ENCODE measurements at places on chromosomes 3 and 15. TPM values are rescaled to one million over a fixed set of nuclear protein-coding genes. Genes with fewer than 3 reads are reported as not detected.

- no peak overlapping the region for H3K4me3 ChIP-seq
- no peaks in the 10 kb centered on the region for H3K36me3 ChIP-seq
- peaks cover 21% of the 10 kb centered on the region for H3K4me1 ChIP-seq
- H3K27me3 ChIP-seq = no peaks in the 10 kb centered on the region
- H3K27ac ChIP-seq = no peak overlapping the region
- DNase-seq = peak; percentile 96
Measured at GRCh38 chr3:159798951-159799350, 189.7 kb upstream of the IL12A start.

DNA sequence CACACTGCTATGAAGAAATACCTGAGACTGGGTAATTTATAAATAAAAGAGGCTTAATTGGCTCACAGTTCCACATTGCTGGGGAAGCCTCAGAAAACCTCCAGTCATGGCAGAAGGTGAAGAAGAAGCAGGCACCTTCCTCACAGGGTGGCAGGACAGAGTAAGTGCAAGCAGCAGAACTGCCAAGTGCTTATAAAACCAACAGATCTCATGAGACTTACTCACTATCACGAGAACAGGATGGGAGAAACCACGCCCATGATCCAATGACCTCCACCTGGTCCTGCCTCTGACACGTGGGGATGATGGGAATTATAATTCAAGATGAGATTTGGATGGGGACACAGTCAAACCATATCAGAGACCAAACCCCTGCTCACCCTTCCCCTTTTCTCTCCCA lies 75.0 kb downstream of the TRIM69 start:
- no peaks in the 10 kb centered on the region for H3K36me3 ChIP-seq
- H3K4me3 ChIP-seq = no peak overlapping the region
- no peaks in the 10 kb centered on the region for H3K4me1 ChIP-seq
- peaks cover 5% of the 10 kb centered on the region for H3K27me3 ChIP-seq
- no peak for DNase-seq

GRCh38 chr15:44029003-44029402 lies 166.1 kb downstream of the FRMD5 start:
- no peak overlapping the region for H3K4me3 ChIP-seq
- peaks cover 15% of the 10 kb centered on the region for H3K4me1 ChIP-seq
- no peak overlapping the region for H3K27ac ChIP-seq

DNA sequence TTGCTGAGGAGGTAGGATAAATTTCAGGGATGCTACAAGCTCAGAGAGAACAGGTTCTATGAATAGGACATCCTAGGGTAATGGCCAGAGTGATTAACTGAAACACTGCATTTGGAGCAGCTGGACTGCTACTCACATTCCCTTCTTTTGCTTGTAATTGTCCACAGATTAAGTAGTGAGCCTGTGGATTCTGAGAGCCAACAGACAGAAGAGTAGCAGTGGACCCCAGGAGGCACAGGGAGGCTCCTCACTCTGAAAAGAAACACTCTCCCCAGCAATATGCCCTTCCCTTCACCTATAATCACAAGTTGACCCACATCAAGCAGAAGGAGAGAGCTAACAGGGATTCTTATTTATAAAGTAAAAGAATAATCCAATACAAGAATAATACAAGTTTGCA lies 10.6 kb upstream of the RFX7 start:
- peaks cover 5% of the 10 kb centered on the region for H3K27me3 ChIP-seq
- H3K4me3 ChIP-seq = no peak overlapping the region
- no peak overlapping the region for H3K27ac ChIP-seq
- DNase-seq = no peak
- no peaks in the 10 kb centered on the region for H3K4me1 ChIP-seq

DNA sequence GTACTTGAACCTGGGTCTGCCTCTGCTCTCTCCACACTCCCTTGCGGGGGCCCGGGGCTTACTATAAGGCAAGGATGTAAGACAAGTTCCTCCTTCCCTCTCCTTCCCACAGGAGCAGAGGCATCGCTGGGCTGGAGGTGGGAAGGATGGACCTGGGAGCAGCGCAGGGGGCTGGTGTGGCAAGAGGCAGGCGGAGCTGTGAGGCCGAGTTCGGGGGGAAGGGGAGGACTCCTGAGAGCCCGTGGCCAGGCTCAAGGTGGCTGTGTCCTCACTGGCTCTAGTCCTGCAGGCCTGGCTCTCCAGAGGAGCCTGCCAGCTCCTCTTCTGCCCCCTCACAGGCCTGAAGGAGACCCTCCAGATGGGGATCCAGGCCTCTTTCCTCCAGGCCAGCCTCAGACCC lies 1.0 kb upstream of the NR2E3 start:
- no peak for DNase-seq
- H3K36me3 ChIP-seq = no peaks in the 10 kb centered on the region
- no peaks in the 10 kb centered on the region for H3K27me3 ChIP-seq
- H3K4me3 ChIP-seq = no peak overlapping the region
- H3K27ac ChIP-seq = no peak overlapping the region

DNA sequence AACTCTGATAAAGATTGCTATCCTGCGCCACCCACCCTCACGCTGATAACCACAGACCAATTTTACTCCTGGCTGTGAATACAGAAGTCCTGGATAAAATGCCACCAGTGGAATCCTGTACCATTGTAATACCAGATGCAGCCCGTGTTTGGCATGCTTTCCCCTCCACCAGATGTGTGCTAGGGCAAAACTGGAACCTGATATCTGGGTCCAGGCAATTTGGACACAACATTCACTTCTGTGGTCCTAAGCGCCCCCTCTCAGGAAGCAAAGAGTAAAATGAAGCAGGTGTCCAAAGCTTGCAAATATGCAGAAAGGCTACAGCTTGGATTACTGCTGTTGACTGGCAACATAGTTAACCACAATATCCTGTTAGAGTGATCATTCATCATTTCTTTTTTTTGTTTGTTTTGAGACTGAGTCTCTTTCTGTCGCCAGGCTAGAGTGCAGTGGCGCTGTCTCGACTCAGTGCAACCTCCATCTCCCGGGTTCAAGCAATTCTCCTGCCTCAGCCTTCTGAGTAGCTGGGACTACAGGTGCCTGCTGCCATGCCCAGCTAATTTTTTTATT lies 32.8 kb downstream of the LOXL1 start:
- H3K36me3 ChIP-seq = no peaks in the 10 kb centered on the region
- no peak overlapping the region for H3K4me3 ChIP-seq
- no peaks in the 10 kb centered on the region for H3K27me3 ChIP-seq
- H3K4me1 ChIP-seq = peaks cover 20% of the 10 kb centered on the region

- DNase-seq = no peak
- H3K4me3 ChIP-seq = no peak overlapping the region
- no peaks in the 10 kb centered on the region for H3K36me3 ChIP-seq
Measured at GRCh38 chr3:169657351-169658124, 6.0 kb downstream of the MECOM start.

GRCh38 chr3:170002231-170002630 lies 35.6 kb upstream of the GPR160 start:
- no peak overlapping the region for H3K4me3 ChIP-seq
- H3K27ac ChIP-seq = no peak overlapping the region
- H3K36me3 ChIP-seq = no peaks in the 10 kb centered on the region

- no peak overlapping the region for H3K4me3 ChIP-seq
- no peak for DNase-seq
- H3K36me3 ChIP-seq = no peaks in the 10 kb centered on the region
- H3K4me1 ChIP-seq = no peaks in the 10 kb centered on the region
- no peak overlapping the region for H3K27ac ChIP-seq
- no peaks in the 10 kb centered on the region for H3K27me3 ChIP-seq
Measured at GRCh38 chr3:17655743-17656142, 86.7 kb downstream of the TBC1D5 start.

DNA sequence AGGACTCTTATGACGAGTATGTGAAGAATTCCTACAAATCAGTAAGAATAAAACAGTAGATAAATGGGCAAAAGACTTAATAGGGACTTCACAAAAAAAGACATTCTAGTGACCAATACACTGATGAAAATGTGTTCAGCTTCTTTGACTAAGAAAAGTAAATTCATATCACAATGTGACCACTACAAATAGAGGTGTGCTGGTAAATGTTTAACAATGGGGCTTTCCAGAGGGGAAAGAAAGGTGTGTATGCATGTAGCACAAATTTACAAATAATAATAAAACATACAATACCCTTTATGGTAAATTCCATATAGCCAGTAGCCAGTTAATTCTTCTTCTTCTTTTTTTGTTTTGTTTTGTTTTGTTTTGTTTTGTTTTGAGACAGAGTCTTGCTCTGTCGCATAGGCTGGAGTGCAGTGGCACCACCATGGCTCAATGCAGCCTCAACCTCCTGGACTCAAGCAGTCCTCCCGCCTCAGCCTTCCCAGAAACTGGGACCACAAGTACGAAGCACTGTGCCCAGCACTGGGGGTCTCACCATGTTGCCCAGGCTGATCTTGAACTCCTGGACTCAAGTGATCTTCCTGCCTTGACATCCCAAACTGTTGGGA lies 17.5 kb upstream of the NMD3 start:
- H3K4me3 ChIP-seq = no peak overlapping the region
- H3K36me3 ChIP-seq = no peaks in the 10 kb centered on the region
- no peak for DNase-seq

- H3K27ac ChIP-seq = no peak overlapping the region
- H3K27me3 ChIP-seq = no peaks in the 10 kb centered on the region
- H3K4me1 ChIP-seq = no peaks in the 10 kb centered on the region
- no peaks in the 10 kb centered on the region for H3K36me3 ChIP-seq
Measured at GRCh38 chr3:189790658-189791057, 159.5 kb downstream of the TP63 start.

DNA sequence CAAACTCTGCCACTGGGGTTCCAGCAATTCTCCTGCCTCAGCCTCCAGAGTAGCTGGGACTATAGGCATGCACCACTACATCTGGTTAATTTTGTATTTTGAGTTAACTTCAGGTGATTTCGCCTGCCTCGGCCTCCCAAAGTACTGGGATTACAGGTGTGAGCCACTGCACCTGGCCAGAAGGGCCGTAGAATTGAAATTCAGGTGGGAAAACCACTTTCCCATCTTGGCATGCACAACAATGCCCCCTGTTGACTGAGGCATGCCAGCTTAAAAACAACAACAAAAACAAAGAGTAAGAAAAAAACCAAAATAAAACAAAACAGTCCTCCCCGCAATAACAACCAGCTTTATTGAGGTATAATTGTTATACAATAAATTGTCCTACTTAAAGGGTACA lies 32.6 kb upstream of the RAB11A start:
- H3K27me3 ChIP-seq = no peaks in the 10 kb centered on the region
- H3K4me1 ChIP-seq = peaks cover 6% of the 10 kb centered on the region
- DNase-seq = no peak
- H3K27ac ChIP-seq = no peak overlapping the region

- H3K4me1 ChIP-seq = no peaks in the 10 kb centered on the region
- H3K27me3 ChIP-seq = no peaks in the 10 kb centered on the region
- H3K27ac ChIP-seq = no peak overlapping the region
- peak; percentile 57 for DNase-seq
- no peaks in the 10 kb centered on the region for H3K36me3 ChIP-seq
Measured at GRCh38 chr3:27114684-27115083, 254.5 kb downstream of the NEK10 start.

GRCh38 chr3:187838016-187838540 lies 92.8 kb upstream of the BCL6 start:
- DNase-seq = no peak
- H3K4me3 ChIP-seq = no peak overlapping the region
- no peaks in the 10 kb centered on the region for H3K36me3 ChIP-seq
- H3K27me3 ChIP-seq = no peaks in the 10 kb centered on the region

GRCh38 chr3:140850210-140850955 lies 91.3 kb upstream of the SLC25A36 start:
- peak; percentile 39 for DNase-seq
- H3K4me1 ChIP-seq = no peaks in the 10 kb centered on the region
- no peak overlapping the region for H3K27ac ChIP-seq
- H3K4me3 ChIP-seq = no peak overlapping the region
- H3K27me3 ChIP-seq = no peaks in the 10 kb centered on the region

DNA sequence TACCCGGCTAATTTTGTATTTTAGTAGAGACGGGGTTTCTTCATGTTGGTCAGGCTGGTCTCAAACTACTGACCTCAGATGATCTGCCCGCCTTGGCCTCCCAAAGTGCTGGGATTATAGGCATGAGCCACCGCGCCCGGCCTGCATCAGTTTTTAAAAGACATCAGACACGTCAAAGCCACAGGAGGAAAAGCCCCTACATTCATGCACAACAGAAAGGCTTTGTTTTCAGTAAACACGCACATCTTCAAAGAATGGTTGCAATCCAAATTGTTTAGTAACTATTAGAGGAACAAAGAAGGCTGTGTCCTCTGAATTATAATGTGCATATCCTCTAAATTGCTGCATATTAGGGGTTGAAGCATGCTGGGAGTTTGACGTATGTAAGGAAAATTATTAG lies 53.3 kb downstream of the BTD start:
- H3K36me3 ChIP-seq = no peaks in the 10 kb centered on the region
- no peaks in the 10 kb centered on the region for H3K4me1 ChIP-seq
- DNase-seq = no peak
- no peak overlapping the region for H3K4me3 ChIP-seq
- no peaks in the 10 kb centered on the region for H3K27me3 ChIP-seq

GRCh38 chr3:161395115-161396012 lies 24.0 kb upstream of the SPTSSB start:
- DNase-seq = no peak
- no peak overlapping the region for H3K27ac ChIP-seq
- H3K27me3 ChIP-seq = no peaks in the 10 kb centered on the region
- no peaks in the 10 kb centered on the region for H3K36me3 ChIP-seq

- H3K27ac ChIP-seq = no peak overlapping the region
- H3K27me3 ChIP-seq = no peaks in the 10 kb centered on the region
- H3K4me1 ChIP-seq = peaks cover 3% of the 10 kb centered on the region
Measured at GRCh38 chr3:114078126-114078525, 21.6 kb downstream of the QTRT2 start.

DNA sequence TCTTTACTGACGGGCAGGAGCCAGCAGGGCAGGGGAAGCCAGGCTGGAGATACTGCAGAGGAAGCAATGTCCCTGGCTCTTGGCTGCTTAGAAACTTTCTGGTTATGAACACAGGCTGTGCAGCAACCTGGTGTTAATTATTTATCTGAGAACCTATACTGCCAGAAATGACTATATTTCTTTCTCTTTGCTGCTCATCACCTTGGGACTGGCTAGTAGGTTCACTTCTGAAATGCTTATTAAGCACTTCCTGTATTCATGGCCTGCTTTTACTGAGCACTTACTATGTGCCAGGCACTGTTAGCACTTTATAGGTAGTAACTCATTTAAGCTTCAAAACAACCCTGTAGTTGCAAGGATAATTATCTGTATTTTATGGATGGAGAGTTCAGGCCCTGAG lies 57.6 kb downstream of the RAB11A start:
- DNase-seq = no peak
- H3K36me3 ChIP-seq = no peaks in the 10 kb centered on the region
- H3K4me3 ChIP-seq = no peak overlapping the region
- H3K27ac ChIP-seq = no peak overlapping the region
- no peaks in the 10 kb centered on the region for H3K27me3 ChIP-seq
- H3K4me1 ChIP-seq = no peaks in the 10 kb centered on the region

The CPNE9 gene
- total RNA-seq = not detected

The NLGN1 gene
- total RNA-seq = 2.1 TPM

The EXD1 gene
- 0.17 TPM for total RNA-seq

The INSYN1 gene
- total RNA-seq = 1.3 TPM

The GOLGA6L6 gene
- not detected for total RNA-seq

The IL17RC gene
- total RNA-seq = 21.3 TPM

The CHL1 gene
- total RNA-seq = 2.1 TPM

The PLCH1 gene
- under 0.01 TPM for total RNA-seq

The B3GNT5 gene
- 2.8 TPM for total RNA-seq

The SERPINI2 gene
- not detected for total RNA-seq
